Hippocampal formation (tissue), 2 donors: ENCODE measurements at places on chromosomes 4 and X.
A peak's percentile ranks its signal among the peaks of the same experiment; 100 is the strongest.

DNA sequence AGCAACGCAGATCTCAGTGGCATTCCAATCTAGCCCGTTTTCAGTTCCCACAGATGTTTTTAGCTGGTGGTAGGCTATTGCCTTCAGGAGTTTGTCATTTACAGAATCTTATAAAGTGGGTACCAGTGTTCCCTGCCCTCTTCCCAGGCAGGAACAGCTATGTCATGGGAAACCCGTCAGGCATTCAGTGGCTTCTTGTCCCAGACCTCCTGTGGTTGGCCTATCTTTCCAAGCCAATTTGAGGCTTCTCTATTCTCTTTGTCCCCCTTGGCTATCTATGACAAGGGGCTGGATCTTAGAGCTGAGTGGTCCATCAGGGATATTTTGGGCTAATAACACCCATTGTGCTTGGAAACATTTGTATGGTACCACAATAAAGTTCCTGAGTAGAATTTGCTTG lies 33.6 kb upstream of the RPL34 start:
- DNase-seq, result no peak

- DNase-seq, result no peak
Measured at GRCh38 chrX:147550217-147550616, 361.5 kb upstream of the FMR1 start.

GRCh38 chrX:32397562-32398216 lies 813.7 kb downstream of the DMD start:
- no peak for DNase-seq

- peak; percentile 40 for DNase-seq
Measured at GRCh38 chr4:138090150-138090917, 151.8 kb downstream of the SLC7A11 start.

GRCh38 chr4:108261026-108261425 lies 92.3 kb upstream of the LEF1 start:
- no peak for DNase-seq

- DNase-seq, result no peak
Measured at GRCh38 chrX:46670316-46670715, 88.6 kb downstream of the SLC9A7 start.

DNA sequence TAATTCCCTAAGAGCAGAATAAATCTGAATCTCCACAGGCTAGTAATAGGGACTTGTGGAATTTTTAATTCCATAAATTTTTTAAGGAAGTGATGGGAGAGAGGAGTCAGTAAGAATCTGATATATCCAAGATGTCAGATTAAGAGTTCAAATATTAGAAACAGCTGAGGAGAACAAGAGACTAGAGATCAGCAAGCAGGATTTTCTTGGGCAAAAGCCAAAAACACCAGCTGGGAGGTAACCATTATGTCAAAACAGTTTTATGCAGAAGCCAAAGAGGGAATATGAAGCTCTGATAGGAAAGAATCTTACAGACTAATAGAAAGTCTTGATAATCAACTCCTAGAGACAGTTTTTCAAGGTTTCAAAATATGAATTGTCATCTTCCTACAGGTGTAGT lies 72.2 kb upstream of the RBPJ start:
- no peak for DNase-seq

DNA sequence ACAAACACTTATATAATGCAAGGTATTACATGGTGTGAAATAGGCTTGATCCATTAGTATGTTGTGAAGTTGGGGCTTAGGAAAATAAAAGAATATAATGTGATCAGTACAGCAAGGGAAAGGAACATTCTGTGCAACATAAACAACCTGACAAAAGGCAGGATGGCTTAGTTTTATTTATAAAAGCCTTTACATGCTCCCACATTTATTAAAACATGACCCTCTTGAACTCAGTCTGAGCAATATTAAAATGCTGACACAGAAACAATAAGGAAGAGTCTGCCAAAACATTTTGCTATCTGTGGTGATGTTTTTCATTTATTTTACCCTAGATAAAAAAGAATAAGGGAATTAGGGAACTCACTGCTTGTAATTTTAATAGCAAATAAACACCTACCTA lies 519.7 kb downstream of the PCDH7 start:
- DNase-seq, result no peak

GRCh38 chr4:110514889-110515479 lies 39.0 kb downstream of the ENPEP start:
- DNase-seq, result no peak

GRCh38 chr4:175891851-175892250 lies 79.8 kb upstream of the GPM6A start:
- DNase-seq, result no peak

- DNase-seq, result no peak
Measured at GRCh38 chrX:52556741-52557140, 39.9 kb upstream of the XAGE1B start.

- DNase-seq, result no peak
Measured at GRCh38 chr4:151614561-151614960, 146.2 kb downstream of the GATB start.

GRCh38 chr4:8828869-8829268 lies 42.8 kb downstream of the HMX1 start:
- DNase-seq, result no peak

GRCh38 chr4:167785523-167785922 lies 306.8 kb upstream of the ANXA10 start:
- DNase-seq, result no peak

DNA sequence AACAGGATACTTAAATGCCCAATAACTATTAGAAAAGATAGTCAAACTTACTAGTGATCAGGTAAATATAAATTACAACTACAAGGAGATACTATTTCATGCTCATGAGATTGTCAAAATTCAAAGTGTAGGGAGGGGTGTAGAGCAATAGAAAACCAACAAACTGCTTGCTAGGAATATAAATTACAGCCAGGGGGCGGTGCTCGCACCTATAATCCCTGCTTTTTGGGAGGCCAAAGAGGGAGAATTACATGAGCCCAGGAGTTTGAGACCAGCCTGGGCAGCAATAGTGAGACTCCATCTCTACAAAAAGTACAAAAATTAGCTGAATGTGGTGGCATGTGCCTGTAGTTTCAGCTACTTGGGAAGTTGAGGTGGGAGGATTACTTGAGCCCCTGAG lies 556.5 kb upstream of the NR3C2 start:
- DNase-seq, result no peak
